NCI-H2029 treated with DMSO at 0.1 percent for 48 hours (cell line): ENCODE measurements at places on chromosomes 16 and 17.

DNA sequence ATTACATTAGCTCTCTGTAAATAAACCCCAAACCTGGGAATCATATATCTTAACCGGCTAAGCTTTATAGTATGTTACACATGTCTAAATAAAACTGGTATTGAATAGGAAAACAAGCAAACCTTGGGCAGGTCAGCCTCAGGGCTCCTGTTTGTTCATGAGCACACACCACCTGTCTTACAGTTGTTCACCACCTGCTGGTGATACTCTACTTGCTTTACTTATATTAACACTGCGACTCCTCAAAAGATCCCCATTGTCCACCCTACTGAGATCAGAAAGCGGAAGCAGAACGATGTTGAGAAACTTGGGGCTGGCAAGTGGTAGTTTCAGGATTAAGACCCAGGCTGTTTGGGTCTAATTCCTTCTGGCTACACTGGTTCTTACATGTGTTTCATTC lies 16.4 kb downstream of the CDH13 start:
- DNase-seq = no peak

DNA sequence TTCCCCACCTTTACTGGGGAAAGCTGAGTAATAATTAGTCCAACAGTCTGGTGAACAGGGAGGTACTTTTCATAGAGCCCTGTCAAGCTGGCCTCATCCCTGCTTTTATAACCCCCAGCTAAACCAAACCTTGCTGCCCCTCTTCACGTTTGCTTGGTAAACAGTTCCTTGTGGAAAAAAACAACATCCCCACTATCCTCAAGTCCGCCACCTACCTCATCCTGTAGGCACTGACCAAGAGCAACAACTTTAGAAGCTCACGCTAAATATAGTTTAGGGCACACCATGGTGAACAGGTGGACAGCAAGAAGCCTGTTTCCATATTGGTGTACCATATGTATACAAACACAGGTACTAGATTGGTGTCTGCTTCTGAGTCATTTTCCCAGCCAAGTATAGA lies 16.5 kb downstream of the NFE2L1 start:
- DNase-seq = no peak

- no peak for DNase-seq
These were observed 181.2 kb downstream of the PARN start for GRCh38 chr16:14448879-14449278.

DNA sequence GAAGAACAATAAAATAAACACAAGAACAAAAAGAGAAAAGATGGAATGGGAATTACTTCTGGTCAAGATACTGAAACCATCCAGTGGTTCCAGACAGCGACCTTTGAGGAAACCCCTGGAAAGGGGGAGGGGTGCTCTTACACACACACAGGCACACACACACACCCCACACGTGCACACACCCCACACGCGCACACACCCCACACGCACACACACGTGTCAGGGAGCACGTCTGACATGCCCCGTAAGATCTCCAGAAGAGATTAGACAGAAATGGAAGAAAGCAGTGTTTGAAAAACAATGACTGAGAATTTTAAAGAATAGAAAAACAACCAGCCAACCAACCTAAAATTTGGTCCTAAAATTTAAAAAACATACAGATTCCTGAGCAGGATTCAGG lies 45.3 kb upstream of the FASN start:
- DNase-seq = no peak

GRCh38 chr17:59616253-59616920 lies 3.3 kb upstream of the CLTC start:
- DNase-seq = no peak

- no peak for DNase-seq
These were observed 821 bp downstream of the SOCS7 start for GRCh38 chr17:38352245-38353085.

DNA sequence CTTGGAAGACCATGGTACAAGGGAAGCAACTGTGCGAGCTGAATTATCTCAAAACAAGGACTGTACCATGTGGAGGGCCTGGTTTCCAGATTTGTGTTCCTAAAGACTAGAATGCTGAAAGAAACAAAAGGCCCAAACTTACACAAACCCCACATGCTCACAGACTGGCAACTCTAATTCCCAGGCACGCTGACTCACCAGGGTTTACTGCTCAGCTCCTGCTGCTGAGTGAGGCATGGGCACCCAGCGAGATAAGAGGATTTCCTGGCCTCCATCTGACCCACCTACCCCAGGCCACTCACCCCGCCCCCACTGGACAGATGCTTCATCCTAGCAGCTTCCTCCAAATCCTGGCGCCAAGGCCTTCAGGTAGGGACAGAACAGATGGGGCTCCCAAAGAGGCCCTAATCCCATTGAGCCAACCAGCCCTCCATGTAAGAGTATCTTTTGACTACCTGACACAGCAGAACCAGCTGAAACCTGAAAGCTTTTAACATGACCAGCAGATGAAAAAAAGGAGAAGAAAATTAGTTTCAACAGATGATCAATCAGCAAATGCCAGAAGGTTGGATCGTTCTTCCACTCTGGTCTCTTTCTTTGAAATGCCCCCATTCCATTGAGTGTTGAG lies 33.9 kb downstream of the DCUN1D3 start:
- no peak for DNase-seq

GRCh38 chr16:25747160-25747758 lies 55.5 kb downstream of the HS3ST4 start:
- DNase-seq = no peak

- DNase-seq = no peak
These were observed 61.2 kb downstream of the HS3ST3A1 start for GRCh38 chr17:13540546-13540945.

- DNase-seq = peak; percentile 3
These were observed 9.3 kb downstream of the SMCR8 start for GRCh38 chr17:18324140-18325050.

GRCh38 chr17:62745806-62746205 lies 62.3 kb downstream of the MARCHF10 start:
- DNase-seq = no peak

DNA sequence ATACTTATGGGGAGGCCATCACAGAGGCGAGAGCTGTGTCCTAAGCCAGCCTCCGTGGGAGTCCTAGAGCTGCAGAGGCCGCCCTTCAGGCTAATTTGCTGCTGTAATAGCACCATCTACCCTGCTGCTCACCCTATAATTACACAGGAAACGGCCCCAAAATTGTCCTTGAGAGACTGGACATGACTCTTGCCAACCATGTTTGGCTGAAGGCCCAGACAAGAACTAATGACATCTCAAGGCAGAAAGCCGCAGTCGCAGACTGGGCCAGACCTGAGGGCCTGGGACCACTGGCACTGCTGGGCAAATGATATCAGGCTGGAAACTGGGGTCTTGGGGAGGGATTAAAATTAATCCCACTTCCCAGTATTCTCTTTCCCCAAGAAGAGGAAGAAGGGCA lies 24.1 kb downstream of the PSMD7 start:
- DNase-seq = no peak

DNA sequence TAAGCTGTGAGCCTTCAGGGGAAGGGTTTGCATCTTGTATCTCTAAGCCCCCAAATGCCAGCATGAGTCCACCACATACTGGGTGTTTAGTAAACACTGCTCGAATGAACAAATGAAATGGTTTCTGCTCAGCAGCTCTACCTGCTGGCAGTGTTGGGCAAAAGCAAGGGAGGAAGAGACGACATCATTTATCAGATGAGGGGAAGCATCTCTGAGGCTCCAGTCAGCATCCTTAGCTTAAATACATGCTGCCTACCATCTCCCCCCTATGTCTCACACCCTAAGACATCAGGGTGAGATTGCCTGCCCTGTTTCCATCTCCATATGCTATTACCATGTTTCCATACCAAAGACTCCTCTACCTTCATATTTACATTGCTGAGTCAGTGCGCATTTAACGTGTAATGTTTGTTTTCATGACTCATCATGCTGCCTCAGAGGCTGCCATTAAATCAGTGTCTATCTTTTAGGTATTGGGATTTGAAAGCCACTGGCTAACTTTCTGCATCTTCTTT lies 379.8 kb downstream of the UTP18 start:
- DNase-seq = no peak

DNA sequence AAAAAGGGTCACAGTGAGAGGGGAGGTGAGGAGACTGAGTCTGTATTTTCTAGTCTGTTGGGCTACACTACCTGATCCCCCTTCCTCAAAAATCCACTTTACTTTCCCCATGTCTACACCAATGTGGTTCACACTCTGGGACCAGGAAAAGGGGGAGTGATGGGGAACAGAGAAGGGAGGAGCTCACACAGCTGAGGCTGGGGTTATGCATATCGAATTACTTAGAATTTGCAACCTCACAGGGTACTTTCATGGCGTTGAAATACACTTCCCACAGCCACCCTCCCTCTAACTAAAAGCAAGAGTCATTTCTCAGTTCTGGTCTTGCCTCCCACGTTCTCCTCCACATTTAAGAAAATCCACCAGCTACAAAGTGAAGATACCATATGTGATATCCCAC lies 14.1 kb downstream of the MAPT start:
- no peak for DNase-seq

GRCh38 chr16:27531826-27532800 lies 17.6 kb downstream of the GTF3C1 start:
- no peak for DNase-seq

DNA sequence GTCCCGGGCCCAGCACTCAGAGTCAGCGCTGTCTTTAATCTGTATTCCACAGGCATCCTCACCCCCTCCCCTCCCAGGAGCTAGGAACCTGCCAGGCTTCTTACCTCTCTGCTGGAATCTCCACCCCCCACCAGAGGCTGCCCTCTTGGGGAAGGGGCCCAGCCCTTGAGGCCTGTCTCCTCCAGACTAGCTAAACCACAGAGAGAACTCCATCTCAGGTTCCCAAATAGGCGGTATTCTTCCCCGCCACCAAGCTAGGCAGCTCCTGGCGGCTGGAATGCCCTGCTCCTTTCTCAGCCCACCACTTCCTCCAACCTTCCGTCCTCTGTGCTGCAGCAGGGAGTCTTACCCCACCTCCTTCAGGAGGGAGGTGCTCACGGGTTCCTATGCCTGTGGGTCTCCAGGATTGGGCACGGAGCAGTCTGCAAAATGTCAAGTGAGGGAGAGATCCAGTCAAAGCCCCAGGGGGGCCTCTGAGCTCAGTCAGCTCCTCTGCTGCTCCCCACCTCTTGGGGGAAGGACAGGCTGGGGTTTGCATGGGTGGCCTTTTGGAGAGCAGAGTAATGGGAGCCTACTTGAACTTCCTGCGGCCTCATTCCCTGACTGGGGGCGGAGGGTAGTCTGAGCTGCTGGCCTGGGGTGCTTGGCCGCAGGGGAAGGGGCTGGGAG lies 55.7 kb downstream of the SREBF1 start:
- DNase-seq = peak; percentile 15

DNA sequence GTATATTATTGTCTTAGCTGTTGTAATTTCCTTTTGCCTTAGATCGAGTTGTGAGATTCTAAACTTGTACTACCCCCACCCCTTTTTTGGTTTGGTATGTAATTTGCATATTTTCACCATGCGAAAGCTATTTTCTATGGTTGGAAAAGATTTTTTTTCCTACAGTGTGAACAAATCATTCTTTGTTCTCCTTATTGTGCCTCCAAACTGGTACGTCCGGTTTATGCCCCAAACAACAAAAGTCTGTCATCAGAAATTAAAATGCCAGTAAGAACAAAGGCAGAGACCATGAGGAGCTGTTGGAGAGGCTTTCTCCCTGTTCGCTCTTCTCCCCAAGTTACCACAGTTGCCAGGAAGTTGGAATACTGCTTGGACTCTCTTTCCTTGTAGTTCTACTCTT lies 66.1 kb downstream of the BCAS3 start:
- no peak for DNase-seq
